ENCODE measurements at places on chromosomes 2 and 18.

- DNase-seq = no peak
These were observed 49.1 kb upstream of the CABYR start for GRCh38 chr18:24089515-24090337.

GRCh38 chr2:172697296-172697695, 38.3 kb upstream of the RAPGEF4 start:
- DNase-seq = no peak

- no peak for DNase-seq
These were observed 5.5 kb downstream of the IHH start for GRCh38 chr2:219054956-219055903.

DNA sequence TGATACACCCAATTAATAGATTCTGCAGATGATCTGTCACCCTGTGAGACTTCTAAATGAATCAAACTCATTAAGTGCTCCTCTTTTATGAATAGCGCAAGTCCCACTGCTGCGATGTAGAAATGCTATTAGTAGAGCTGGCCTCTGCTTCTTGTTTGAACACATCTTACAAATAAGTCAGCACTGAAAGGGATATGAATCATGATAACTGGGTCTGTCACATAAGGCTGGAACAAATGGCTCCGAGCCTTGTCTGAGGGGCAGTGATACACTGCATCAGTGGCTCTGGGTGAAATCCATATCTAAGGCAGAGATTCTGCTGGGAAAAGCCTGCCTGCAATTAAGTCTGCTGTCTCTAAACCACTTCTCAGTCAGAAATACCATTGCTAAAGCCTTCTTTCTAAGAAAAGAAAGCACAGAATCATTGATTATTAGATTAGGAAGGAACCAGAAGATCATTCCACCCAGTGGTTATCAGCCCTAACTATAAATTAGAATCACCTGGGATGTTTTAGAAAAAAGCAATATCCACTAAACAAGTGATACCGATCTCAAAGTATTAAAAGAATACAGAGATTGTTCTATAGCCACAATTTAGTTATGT, 75.2 kb downstream of the SLC5A7 start:
- no peak for DNase-seq

DNA sequence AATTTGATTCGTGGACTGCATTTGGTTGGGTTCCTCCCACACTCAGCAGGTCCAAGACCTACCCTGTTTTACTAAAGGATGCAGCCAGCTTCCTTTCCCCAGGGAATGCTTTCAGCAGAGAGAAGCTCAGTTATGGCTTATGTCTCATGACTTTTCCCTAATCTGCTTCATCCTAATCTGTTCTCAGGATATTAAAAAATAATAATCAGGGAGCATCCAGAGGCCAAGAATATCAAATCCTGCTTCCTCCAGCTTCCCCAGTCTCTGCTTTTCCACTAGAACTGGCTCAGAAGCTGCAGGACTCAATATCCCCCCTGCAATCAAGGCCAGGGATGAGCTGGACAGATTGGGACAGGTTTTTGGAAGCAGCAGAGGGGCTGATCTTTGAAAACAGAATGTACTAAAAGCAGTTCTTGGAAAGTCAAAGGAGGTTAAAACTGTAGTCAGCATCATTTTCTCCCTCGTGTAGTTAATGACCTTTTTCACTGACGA, 326.9 kb upstream of the TNP1 start:
- DNase-seq = no peak

- DNase-seq = no peak
These were observed 47.0 kb upstream of the PPP1CB start for GRCh38 chr2:28704621-28705020.

- DNase-seq = no peak
These were observed 179.4 kb downstream of the MYCN start for GRCh38 chr2:16119741-16120140.

DNA sequence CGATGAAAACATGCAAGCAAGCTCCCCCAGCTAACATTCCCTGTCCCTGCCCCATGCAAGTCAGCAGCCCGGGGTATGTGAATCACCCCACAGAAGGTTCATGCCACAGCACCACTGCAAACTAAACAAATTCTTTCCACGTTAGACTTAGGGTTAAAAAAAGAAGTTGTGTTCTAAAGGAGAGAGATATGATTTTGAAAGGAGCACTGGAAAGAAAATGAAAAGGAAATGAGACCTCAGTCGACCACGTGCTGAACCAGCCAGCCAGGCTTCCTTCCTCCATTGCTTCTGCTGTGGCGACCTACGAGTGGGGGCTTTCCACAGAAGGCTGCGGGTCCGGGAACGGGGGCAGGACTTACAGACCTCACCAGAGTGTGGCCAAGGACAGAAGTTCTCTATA, 52.0 kb downstream of the ARL4C start:
- no peak for DNase-seq

DNA sequence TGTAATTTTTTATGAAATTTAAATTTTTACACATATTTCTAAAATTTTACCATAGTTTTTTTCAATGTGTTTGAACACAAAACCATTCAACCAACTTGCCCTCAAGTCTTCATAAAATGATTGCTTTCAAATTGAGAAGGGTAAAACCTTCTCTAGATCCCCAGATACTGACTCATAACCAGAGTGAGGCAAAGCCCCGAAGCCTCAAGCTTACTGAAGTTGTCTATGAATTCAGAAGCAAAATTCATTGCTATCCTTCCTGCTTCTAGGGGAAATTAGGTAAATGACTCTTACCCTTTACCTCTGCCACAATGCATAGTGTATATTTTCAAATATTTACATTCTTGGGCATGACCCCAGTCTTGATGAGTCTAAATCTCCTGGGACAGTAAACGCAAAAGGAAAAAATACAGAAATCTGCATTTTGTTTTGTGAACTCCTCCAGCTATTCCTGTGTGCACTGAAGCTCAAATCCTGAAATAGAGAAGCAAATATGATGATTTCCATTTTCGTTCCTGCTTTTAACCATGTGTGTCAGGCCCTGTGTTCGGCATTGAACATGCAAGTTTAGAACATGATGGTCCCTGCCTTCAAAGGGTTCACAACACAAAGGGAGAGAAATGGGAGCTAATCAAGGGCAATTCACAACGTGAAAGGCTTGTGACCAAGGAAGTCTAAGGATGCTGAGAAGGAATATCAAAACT, 246.3 kb downstream of the SUCLG1 start:
- no peak for DNase-seq

- DNase-seq = no peak
These were observed 862.9 kb upstream of the NXPH2 start for GRCh38 chr2:139643139-139643538.

DNA sequence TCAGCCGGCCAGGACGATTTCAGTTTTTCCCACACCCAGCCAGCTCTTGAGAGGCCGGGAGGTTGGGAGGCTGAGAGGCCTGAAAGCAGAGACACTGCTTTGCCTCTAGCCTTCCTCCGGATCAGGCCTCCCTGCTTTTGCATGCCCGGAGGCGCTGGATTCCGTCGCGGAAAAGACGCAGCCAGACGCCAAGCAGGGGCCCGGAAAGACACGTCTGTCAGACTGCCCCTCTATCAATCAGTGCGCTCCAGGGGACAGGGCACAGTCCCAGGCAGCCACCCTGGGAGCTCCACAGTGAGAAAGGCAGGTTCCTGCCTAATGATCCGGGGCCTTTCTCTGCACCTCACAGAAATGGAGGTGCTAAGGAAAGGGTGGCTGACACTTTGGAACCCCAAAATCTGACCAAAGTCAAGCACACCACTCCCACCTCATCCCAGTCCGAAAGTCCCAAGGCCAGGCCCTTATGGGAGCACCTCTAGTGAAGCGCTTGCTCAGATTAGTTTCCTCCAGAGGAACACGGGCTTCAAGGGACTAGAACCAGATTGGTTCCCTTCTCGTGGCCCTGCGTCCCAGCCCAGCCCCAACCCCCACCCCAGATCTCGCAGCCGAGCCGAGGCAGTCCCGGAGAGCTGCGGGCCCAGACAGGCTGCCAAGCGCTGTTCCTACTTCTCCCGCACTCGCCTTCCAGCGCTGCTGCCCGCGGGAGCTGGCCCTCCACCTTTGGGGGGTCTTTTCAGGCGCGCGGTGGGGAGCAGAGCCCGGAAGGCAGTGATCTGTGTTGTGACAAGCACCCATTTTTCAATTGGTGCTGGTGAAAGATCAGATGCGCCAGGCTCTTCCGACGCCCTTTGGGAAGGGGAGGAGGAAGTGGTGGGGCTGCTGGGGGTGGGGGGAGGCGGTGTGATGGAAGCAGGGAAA, 5.0 kb downstream of the DLX1 start:
- no peak for DNase-seq

DNA sequence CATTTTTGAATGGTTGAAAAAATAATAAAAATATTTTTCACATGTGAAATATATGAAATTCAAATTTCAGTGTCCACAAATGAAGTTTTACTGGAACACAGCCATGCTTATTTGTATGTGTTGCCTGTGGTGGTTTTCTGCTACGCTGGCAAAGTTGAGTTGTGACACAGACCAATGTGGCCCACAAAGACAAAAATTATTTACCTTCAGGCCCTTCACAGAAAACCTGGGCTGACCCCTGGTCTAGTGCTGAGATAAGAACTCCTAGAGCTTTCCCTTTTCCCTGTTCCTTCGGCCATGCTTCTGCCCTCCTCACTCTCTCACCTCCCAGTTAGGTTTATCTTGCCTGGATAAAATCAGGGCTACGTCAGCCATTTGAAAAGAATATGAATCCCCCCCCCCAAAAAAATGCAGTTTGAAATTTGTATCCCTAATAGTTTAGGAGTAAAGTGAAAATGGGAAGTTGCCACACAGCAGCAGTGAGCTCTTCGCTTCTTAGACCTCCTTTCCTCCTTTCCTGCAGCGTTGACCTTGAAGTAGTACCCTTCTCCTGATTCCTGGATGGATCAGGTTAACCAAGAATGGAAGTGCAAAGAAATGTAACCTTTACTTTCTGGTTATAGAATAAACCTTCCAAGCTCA, 91.0 kb downstream of the LIMS1 start:
- DNase-seq = no peak

- no peak for DNase-seq
These were observed 183.3 kb downstream of the LTBP1 start for GRCh38 chr2:33130054-33130447.

DNA sequence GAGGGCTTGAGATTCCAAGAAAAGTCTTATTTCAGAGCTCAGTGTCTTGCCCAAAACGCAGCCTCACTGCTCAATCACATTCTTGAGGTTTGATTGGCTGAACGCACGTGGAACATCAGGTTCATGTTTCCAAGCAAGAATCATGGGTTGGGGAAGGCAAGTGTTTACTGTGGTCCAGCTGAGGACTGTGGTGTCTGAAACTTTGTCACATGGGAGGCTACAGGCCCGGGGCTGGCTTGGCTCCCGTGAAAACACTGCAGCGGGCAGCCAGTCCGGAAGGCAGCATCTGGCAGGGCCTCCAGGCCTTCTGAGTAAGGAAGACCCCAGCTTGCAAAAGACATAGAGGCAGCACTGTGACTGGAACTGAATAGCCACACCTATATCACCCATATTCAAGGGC, 84.7 kb downstream of the POLR1A start:
- no peak for DNase-seq

- no peak for DNase-seq
These were observed 1.3 kb upstream of the CLIP4 start for GRCh38 chr2:29113891-29114321.

- DNase-seq = no peak
These were observed 22.0 kb downstream of the TSPYL6 start for GRCh38 chr2:54233832-54234649.

DNA sequence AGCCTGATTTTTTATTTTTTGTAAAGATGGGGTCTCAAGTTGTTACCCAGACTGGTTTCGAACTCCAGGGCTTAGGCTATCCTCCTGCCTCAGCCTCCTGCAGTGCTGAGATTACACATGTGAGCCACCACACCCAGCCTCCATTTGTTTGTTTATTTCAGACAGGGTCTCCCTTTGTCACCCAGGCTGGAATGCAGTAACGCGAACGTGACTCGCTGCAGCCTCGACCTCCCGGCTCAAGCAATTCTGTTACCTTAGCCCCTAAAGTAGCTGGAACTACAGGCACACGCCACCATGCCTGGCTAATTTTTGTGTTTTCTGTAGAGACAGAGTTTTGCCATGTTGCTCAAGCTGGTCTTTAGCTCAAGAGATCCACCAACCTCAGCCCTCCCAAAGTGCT, 27.2 kb downstream of the UBXN4 start:
- no peak for DNase-seq

- DNase-seq = no peak
These were observed 135.6 kb downstream of the ARHGAP15 start for GRCh38 chr2:143264851-143265250.

DNA sequence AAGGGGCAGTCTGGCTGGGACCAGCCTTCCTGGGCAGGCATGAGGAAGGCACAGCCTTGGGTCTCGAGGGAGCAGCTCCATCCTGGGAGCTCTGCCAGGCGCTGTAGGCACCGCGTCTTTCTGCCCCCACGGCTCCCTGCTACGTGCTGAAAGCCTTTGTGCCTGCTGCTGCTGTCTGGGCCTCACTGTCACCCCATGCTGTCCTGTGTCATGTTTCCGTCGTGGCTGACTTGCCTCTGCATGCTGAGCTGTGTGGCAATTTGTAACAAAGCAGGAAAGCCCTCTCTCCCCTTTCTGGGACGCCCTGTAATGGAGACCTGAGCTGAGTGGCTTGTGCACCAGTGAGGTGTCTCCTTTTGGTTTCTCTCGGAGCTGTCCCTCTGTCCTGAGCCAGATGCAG, 152.5 kb downstream of the TSN start:
- DNase-seq = peak; percentile 50

DNA sequence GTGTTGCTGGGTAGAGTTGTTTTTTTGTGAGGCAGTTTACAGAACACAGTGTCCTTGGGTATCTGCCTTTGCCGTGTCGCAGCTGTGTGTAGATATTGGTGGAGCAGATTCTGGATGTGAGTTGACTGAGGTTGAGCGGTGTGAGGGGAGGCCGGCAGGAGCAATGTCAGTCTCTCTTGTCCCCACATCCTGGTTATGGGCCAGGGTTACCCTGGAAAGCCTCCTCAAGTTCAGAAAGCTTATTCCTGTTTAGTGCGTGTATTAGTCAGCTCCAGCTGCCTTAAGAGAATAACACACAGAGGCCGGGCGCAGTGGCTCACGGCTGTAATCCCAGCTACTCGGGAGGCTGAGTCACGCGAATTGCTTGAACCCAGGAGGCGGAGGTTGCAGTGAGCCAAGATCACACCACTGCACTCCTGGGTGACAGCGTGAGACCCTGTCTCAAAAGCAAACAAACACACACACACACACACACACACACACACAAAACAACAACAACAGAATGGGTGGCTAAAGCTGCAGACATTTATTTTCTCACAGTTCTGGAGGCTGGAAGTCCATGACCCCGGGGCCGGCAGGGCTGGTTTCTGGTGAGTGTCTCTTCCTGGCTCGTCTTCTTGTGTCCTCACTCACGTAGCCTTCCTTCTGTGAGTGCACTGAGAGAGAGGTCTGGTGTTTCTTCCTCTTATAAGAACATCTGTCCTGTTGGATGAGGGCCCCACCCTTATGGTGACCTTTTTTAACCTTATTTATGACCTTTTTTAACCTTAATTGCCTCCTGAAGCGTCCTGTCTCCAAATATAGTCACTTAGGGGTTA, 5.1 kb downstream of the NCK2 start:
- no peak for DNase-seq

DNA sequence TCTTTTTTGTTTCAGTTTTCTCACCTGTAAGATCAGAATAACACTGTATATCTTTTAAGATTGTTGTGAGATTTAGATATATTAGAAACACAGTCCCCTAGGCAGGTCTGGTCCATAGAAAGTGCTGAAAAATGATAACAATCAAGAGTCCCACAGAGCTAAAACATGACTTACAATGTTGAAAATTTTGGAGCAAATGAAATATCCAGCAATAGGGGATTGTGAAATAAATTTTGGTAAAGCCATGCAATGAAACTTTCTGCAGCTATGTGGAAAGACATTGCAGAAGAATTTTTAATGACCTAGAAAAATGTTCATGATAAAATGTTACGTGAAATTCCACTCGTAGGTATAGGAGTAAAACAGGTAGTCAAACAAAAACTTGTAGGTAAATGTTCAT, 127.6 kb upstream of the SERPINE2 start:
- DNase-seq = no peak

All from left forelimb (tissue), 1 donor.